ENCODE measurements at places on chromosomes 12 and 14.

- DNase-seq, result no peak
Observed at GRCh38 chr12:81797100-81797499, 38.0 kb upstream of the PPFIA2 start.

- no peak for DNase-seq
Observed at GRCh38 chr12:86530996-86531655, 274.9 kb upstream of the MGAT4C start.

GRCh38 chr14:93245764-93246420 is 38.8 kb downstream of the UBR7 start:
- DNase-seq, result no peak

GRCh38 chr14:74891870-74892269 is 10.2 kb downstream of the DLST start:
- no peak for DNase-seq

DNA sequence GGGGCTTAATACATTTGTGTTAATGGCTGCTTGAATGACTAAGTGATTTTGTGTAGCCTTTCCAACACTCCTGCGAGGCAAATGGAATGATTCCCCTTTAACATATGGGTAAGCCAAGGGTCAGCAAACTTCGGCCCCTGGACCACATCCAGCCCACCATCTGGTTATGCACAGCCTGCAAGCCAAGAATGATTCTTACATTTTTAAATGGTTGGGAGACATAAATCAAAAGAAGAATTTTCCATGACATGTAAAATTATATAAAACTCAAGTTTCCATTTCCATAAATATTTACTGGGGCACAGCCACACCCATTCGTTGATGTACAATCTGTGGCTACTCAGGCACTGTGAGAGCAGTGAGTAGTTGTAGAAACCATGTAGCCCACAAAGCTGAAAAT is 9.0 kb downstream of the SLC8B1 start:
- DNase-seq, result no peak

DNA sequence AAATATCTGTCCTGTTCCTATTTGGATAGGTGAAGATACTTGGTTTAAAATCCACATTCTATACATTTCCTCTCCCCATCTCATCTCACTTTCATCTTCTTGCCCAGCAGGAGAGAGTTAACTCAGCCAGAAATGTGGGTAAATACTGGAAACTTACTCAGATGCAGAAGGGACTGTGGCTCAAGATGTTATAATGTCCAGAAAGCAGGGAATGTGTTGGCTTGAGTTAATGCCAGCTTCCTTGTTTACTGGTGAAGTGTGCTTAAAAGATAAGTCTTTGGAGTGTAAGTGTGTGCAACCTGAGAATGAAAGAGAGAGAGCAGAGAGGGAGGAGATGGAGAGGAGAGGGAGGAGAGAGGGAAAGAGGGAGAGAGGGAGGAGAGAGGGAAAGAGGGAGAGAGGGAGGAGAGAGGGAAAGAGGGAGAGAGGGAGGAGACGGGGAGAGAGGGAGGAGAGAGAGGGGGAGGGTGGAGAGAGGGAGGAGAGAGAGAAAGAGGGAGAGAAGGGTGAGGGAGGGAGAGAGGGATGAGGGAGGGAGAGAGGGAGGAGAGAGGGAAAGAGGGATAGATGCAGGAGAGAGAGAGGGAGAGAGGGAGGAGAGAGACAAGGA is 22.0 kb upstream of the SNRPF start:
- DNase-seq, result no peak

GRCh38 chr14:106530423-106531107 is 1004.2 kb downstream of the TMEM121 start:
- DNase-seq, result peak; percentile 39

- no peak for DNase-seq
Observed at GRCh38 chr14:77260631-77261030, 10.4 kb downstream of the NGB start.

DNA sequence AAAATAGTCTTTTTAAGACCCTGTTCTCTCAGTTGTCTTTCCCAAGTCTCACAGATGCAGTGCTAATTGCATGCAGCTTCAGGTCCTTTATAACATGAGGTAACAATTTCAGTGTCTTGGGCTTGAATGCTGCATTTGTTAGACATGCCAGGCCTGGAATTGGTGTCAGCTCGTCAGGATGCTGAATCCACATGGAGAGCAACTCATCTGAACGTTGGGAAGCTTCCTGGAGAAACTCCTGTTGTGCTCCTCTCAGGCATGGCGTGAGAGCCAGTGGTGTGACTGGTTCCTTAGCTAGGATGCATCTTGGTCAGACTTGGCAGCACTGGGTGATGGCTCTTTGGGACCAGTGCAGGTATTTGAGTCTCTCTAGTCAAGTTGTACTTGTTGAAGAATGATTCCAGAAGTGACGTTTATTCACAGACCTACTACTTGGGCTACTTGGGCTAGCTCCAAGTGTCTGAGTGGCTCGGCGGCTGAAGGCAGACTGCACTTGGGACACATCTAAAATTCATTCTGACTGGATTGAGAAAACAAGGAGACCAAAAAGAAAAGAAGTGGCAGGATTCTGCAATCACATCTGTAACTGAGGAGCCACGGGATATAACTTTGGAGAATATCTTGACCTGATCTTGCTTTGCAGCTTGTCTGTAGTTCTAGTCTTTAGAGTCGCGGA is 134.8 kb upstream of the ARHGAP5 start:
- DNase-seq, result no peak

- no peak for DNase-seq
Observed at GRCh38 chr12:3697311-3697870, 55.5 kb downstream of the CRACR2A start.

GRCh38 chr12:90287585-90287984 is 578.9 kb upstream of the ATP2B1 start:
- no peak for DNase-seq

DNA sequence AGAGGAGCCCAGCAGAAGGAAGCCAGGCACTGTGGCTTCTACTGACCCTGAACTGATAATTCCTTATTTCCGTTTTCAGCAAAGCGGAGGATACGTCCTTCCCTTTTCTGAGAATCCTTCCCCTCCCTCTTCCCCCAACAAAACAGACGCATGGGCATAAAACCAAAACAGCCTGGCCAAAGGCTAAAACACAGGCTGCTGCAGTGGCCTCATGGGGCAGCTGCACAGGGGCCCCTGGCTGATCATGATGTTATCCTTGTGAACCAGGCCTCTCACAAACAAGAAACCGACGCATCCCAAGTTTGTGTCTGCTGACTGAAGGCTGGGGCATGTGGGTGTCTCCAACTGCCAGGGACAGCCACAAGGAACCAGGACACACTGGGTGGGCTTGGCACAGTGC is 23.4 kb upstream of the STON2 start:
- no peak for DNase-seq

- DNase-seq, result no peak
Observed at GRCh38 chr14:95818581-95818980, 58.1 kb upstream of the TUNAR start.

DNA sequence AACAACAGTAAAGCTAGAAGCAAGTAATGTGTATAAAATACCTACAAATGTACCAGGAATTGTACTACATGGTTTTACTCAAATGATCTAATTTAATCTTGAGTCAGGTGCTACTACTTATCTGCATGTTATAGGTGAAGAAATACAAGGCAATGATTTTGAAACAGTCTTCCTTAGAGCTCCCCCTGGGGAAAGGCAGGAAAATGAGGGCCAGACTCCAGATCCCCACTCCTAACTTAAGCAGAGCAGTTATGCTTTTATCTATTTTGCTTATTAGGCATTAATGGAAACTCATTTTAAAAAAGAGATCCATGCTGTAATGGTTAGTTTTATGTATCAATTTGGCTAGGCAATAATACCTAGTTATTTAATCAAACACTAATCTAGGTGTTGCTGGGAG is 109.3 kb upstream of the CPSF6 start:
- no peak for DNase-seq

DNA sequence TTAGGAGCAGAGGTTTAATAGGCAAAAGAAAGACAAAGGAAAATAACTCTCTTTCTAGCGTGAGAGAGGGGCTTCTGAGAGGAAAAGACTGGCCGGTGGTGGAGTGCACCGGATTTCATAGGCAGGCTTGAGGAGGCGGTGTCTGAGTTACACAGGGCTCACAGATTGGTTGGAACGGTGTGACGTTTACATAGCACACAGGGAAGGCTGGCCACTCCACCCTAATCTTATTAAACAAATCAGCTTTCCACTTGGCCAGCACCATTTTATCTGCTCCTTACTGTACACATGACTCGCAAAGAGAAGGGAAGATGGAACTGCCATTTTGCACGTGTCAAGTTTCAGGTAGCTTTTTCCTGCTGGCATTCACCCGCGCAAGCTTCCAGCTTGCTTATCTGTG is 587.7 kb downstream of the RPL10L start:
- DNase-seq, result no peak

DNA sequence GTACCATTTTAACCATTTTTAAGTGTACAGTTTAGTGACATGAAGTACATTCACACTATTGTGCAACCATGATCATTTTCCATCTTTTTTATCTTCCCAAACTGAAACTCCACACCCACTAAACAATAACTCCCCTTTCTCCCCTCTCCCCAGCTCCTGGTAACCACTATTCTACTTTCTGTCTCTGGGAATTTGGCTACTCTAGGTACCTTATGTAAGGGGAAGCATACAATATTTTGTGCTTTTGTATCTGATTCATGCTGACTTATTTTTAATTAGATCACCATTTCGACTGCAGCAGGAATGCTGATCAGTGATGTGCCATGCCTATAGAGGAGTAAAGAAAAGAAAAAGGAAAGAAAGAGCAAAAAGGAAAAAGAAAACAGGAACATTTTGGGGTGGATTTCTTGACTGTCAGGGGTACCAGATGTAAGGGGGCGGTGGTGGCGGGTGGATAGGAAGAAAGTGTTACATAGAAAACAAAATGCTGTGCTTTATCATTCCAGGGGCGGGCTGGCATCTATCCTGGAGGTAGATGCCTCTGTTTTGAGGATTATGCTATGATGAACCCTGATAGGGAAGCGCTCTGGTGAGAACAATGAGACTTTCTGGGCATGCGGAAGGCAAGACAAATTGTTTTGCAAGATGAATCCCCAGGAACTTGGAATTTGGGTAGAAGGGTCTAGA is 45.2 kb upstream of the CTDSP2 start:
- no peak for DNase-seq

- no peak for DNase-seq
Observed at GRCh38 chr12:22310709-22311108, 23.8 kb downstream of the ST8SIA1 start.

- DNase-seq, result no peak
Observed at GRCh38 chr12:127024791-127025190, 1242.2 kb upstream of the TMEM132C start.

GRCh38 chr14:75614179-75614578 is 35.8 kb downstream of the FLVCR2 start:
- DNase-seq, result no peak

DNA sequence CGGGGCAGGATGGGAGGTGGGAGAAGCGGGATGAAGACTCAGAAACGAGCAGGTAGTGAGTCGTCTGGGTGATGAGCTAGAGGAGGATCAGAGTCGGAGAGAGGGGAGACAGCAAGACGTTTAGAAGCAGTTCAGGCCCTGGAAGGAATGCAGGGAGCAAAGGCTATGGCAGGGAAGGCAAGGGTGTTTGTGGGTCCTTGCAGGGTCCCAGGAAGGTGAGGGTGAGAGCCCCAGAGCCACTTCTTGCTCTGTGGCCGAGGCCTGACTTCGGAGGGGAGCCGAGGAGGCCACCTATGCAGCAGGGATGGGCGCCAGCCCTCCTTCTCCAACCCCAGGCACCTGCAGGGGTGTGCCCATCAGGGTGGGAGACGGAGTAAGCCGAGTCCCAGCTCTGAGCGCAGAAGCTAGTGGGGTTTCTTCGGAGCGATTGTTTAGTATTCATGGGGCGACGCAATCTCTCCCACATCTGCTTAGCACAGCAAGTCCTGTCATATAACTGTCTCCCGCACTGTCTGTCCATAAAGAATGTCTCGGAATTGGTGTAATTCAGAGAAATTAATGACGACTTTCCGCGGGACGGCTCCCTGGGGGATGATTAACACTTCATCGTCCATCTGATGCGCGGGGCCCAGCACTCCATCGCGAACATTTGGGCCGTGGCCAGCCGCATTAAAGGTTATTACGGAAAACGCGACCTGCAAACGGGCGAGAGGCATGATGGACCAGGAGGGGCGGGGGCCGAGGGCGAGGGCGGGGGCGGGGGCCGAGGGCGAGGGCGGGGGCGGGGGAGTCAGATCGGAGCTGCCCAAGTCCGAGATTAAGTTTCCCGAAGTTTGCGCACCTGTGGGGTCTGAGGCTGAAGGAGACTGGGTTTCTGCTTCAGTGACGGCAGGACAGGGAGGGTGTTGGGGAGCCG is 12.2 kb upstream of the CALCOCO1 start:
- DNase-seq, result no peak

DNA sequence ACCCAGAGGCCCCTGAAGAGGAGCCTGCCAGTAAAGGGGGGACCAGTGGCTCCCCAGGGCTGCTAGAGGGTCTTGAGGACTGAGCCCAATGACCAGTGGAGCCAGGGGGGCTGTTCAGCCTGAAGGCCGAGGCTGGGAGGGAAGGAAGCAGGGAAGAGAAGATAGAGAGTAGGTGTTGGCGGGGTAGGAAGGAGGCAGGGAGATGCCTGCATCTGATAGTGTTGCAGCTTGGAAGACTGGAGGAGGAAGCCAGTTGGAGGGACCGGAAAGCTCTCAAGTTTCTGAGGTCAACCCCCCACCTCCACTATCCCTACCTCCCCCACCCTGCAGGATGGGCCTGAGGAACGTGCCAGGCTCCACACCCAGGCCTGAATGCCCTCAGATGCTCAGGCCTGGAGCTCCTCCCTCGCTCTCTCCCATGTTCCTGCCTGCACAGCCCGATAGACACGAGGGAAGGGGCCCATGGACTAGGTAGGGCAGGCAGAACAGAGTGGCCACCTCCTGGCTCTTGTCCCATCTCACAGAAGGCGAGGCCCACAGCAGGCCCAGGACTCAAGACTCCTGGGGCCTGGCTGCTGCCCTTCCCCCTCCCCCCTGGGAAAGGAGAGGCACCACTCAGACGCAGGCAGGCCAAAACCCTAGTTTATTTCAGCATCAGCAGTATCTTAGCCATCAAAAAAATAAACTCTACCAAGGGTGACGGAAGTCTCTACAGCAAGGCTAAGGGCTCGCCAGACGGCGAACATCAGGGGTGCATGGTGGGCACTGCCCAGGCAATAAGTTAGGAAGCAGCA is 3.4 kb downstream of the CKB start:
- no peak for DNase-seq

- no peak for DNase-seq
Observed at GRCh38 chr14:61128382-61129167, 147.5 kb downstream of the SLC38A6 start.

GRCh38 chr14:31326111-31326510 is 94.2 kb downstream of the HEATR5A start:
- no peak for DNase-seq

DNA sequence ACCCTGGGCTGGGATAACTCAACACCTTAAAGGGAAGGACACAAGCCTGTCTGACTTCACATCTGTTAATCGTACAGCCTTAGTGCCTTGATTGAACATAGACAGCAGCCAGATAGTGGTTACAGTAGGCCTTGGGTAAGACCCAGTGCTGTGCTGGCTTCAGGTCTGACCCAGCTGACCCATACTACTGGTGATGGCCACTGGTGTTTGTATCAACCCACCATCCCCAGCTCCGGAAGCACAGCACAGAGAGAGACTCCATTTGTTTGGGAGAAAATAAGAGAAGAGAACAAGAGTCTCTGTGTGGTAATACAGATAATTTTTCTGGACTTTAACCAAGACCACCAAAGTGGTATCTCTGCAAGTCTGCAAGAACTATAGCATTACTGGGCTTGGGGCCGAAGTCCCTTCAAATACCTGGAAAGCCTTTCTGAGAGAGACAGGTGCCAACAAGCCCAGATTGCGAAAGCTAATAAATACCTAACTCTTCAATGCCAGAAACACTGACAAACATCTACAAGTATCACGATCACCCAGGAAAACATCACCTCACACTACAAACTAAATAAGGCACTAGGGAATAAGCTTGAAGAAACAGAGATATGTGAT is 330.1 kb upstream of the GARIN2 start:
- no peak for DNase-seq
